ENCODE measurements at places on chromosomes 16 and 17. TPM values are rescaled to one million over a fixed set of nuclear protein-coding genes. Genes with fewer than 3 reads are reported as not detected.

DNA sequence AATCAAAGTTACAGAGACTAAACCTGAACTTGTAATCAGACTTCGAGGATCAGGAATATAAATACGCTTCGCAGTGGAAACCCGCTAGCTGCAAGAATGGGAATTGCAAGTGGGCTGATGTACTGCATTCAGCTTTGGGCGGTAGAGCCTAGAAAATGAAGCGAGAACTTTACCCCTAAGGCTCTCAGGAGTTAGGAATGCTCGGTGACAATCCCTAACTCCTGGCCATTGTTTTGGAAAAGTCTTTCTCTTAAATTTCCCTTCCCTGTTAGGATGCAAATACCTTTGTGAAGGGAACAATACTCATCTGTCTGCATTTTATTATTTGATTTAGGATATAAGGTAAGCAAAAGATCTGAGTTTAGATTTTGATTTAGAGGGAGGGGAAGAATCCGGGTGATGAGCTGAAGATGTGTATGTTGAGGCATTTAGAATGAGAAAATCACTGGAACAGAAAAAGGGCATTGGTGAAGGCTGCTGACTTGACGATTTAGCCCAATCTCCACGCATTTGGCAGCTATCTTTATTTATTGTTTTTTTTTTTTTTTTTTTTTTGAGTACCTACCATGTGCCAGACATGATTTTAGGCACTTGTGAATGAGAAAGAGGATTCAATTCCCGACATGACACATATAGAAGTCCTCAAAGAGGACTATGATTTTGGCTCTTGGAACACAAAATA, 2.2 kb upstream of the TOX3 start:
- DNase-seq, result no peak

- no peak for DNase-seq
These were observed 17.5 kb downstream of the ALOX15B start for GRCh38 chr17:8056232-8056975.

The FBXW10B gene
- 1.1 TPM for polyA plus RNA-seq

DNA sequence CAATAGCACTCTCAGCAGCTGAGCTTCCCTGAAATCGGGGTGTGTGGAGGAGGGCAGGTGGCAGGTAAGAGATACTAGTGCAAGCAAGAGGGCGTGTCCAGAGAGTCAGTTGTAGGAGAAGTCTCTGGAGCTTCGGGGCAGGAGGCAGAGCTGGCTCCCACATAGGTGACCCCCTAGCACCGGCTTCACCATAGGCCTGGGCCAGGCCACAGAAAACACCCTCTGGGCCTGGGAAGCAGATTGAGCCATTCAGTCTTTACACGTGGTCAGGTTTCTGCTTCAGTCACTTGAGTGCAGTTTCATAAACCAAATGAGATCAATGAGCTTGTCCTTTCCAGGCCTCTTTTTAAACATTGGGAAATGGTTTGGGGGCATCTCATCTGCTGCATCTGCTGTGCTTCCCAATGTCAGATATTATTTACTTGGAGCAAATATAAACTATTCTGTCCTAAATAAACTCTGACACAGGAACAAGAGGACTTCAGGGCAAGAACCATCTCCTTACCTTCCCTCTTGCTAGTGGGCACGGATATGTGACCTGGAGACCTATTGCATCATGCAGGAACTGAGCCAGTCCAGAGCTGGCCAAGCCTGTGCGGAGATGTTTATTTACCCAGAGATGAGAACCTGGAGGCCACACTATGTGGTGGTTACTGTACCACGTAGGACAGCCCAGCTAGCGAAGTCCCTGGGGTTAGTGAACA, 16.1 kb downstream of the CCR7 start:
- no peak for DNase-seq

The GHDC gene
- 20.0 TPM for polyA plus RNA-seq

DNA sequence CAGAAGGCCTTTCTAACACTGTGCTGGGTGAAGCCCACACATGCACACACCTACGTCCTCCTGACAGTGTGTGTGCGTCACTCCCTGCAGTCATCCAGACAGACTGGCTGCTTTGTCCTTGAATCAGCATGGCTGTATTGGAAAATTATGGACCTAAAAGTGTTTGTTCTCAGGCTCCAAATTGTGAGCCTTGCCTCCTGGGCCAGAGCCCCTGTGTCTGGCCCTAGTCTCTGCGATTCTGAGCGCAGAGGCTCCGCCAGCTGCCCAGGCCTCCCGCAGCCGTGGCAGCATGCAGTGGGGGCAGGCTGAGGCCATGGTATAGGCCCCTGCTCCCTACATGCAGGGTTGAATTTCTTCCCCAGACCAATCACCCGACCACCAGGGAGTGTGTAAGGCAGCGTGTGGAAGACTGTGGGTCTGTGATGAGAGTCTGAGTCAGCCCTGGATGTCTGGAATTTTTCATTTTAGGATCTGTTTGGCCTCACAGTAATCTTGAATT, 166.9 kb downstream of the LGALS9B start:
- DNase-seq, result no peak

DNA sequence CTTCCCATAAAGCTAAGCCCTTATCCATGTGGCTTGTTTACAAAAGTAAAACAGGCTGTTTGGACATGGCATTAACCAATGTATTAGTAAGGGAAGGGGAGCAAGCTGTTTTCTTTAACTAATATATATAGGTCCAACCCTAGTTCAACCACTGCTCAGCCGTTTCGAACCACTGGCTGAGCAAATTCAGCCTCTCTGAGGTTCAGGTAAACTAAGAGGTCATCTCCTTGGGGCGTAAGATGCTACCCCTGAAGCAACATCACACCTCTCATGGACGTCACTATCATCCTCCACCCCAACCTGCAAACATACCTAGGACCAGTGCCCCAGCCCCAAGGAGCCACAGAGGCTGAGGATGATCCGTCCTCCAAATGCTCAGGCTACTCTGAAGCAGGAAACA, 45.2 kb downstream of the ANKRD11 start:
- DNase-seq, result no peak

- no peak for DNase-seq
These were observed 1.1 kb upstream of the PHF23 start for GRCh38 chr17:7240375-7240774.

GRCh38 chr16:26981266-26981938, 85.3 kb upstream of the C16orf82 start:
- DNase-seq, result no peak

DNA sequence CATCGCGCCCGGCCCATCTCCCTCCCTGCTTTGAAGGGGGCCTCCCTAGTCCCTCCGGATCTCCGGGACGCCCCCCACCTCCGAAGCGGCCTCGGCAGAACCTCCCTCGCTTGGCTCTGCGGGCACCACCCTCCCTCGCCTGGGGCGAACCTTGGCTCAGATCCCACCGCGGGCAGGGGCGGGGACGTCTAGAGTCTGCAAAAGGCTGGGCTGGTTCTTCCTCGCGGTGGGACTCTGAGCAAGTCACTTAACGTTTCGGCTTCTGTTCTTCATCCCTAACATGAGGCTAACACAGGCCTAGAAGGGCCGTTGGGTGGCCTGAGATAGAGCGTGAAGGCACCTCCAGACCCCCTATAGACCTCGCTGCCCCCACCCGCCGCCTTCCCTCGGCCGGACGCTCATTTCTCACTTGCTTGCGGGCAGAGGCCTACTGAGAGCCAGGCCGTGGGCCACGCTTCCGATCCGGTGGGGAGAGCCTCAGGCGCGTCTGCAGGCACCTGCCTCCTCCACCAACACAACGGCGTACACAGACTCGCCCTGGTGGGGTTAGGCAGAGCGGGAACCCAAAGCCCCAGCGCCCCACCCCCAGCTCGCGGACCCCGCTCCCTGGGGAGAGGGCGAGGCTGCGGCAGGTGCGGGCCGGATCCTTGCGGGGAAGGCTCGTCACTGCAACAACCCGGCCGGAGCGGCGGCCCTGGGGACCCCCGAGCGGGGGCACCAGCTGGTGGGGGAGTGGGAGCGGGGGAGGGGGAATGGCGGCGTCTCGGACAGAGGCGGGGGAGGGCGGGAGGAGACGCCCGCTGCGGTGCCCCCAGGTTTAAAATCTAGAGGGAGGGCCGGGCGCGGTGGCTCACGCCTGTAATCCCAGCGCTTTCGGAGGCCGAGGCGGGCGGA, 5.4 kb downstream of the MYO1C start:
- DNase-seq, result no peak

The SDK2 gene
- polyA plus RNA-seq, result 12.2 TPM

The VPS35 gene
- 133 TPM for polyA plus RNA-seq

The ZSCAN10 gene
- polyA plus RNA-seq, result 0.18 TPM

- DNase-seq, result no peak
These were observed 2.7 kb upstream of the FASN start for GRCh38 chr17:82100502-82101298.

The SRL gene
- polyA plus RNA-seq, result 1.0 TPM

DNA sequence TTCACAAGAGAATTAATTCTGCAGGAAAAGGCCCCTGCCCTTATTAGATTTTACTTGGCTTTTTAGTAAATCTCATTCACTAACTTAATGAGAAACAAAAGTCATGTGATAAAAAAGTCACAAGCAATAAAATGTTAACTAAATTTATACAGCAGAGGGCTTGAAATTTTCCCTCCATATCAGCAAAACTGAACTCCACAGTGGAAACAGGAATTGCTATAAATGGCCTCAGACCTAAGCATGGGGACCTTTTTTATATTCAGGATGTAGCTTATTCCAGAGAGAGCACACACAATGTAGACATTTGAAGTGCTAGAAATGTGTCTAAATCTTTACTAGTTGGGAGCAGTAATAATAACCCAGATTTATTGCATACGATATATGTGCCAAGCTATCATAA, 291.5 kb downstream of the C16orf95 start:
- DNase-seq, result no peak

DNA sequence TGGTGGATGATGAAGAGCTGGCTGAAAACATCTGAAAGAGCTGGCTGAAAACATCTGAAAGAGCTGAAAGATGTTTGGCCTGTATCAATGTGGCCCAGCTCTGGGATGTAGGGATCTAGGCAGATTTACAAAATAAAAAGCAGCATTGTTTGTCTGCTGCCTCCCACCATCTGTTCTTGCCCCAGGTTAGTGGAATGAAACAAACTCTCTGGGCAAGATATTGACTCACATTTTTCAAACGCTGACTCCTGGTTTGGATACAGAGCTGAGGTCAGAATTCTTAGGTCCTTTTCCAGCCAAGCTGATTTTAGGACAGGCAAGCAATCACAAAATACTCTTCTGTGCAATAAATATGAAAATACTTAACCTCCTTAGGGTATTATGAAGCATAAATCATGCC, 139.0 kb downstream of the STX8 start:
- DNase-seq, result no peak

DNA sequence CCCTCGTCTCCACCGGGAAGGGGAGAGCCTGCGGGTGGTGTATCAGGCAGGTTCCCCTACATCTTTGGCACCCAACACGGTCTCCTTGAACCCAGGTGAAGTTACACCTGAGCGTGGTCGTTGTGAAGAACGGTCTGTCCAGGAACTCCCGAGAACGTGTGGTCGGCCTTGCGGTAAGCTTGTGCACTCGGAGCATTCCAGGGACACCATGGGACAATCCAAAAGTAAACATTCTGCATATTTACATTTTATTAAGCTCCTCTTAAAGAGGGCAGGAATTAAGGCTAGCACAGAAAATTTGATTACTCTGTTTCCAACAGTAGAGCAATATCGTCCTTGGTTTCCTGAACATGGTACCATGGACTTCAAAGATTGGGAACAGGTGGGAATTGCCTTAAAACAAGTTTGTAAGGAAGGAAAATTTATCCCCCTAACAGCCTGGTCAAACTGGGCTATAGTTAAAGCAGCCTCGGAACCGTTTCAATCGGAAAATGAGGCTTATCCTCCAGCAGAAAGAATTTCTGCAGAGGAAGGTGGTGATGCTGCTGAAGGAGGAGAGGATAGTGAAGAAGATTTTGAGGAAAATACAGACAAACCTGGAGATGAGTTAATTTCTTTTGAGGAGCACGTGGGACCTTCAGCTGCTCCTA, 18.2 kb downstream of the ALOX15B start:
- DNase-seq, result no peak

DNA sequence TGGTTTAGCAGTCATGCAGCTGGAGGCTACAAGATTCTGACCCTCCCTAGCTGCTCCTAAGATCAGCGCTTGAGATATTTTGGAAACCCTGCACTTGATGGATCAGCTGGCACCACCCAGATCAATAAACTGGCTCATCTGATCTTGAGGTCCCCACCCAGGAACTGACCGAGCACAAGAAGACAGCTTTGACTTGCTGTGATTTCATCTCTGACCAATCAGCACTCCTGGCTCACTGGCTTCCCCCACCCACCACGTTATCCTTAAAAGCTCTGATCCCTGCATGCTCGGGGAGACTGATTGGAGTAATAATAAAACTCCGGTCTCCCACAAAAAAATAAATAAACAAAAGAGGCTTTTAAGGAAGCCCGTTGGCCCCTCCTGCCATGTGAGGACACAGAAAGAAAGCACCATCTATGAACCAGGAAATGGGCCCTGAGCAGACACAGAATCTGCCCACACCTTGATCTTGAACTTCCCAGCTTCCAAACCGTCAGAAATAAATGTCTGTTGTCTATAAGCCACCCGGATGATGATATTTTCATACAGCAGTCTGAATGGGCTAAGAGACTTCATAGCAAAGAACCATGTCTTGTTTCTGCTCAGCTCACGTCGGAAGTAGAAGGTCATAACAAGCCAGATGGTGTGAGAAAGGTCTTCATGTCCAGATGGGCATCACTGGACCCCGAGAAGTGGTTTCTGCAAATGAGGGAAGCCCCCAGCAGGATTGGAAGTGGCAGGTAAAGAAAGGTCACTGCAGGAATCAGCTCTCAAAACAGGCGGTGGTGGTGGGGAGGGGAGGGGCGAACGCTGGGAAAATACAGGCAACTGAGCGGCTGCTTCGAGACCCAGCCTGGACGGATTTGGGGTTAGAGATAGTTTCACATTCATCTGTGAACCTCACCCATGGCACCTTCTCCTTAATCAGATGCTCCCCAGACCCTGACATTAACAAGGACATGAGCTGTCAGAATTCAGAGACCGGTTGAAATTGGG, 19.8 kb upstream of the RPH3AL start:
- DNase-seq, result no peak

GRCh38 chr16:85711982-85712587, 23.3 kb upstream of the GINS2 start:
- DNase-seq, result no peak

The PRSS33 gene
- polyA plus RNA-seq, result 0.13 TPM

GRCh38 chr17:61201211-61201610, 198.4 kb upstream of the TBX2 start:
- DNase-seq, result no peak

The NRN1L gene
- not detected for polyA plus RNA-seq

GRCh38 chr16:84220851-84221250, 19.0 kb downstream of the KCNG4 start:
- DNase-seq, result no peak

GRCh38 chr16:22633799-22634198, 123.1 kb downstream of the NPIPB5 start:
- no peak for DNase-seq
